Kidney epithelial cell (primary cell): ENCODE measurements at places on chromosomes 5 and 9. TPM values are rescaled to one million over a fixed set of nuclear protein-coding genes. Genes with fewer than 3 reads are reported as not detected.
A peak's percentile ranks its signal among the peaks of the same experiment; 100 is the strongest.

Gene SCGB3A2
- total RNA-seq, result not detected in 2 replicates

Gene ATP10B
- total RNA-seq, result under 0.01 TPM in 1 of 2 replicates, not detected in the other

Gene ADAMTS13
- total RNA-seq, result 2.0 and 2.4 TPM in 2 replicates

Gene KCNV2
- not detected in 2 replicates for total RNA-seq

- DNase-seq, result peak; percentile 48
These were observed 15.6 kb upstream of the CLK4 start for GRCh38 chr5:178642351-178642909.
